Activated CD4-positive, alpha-beta T cell treated with anti-CD3 and anti-CD28 coated beads, Interleukin-2, amount 50 U/mL, for 24 hours (primary cell): ENCODE measurements at places on chromosomes 2 and 18.

GRCh38 chr18:111306-112014 is 46.9 kb upstream of the USP14 start:
- peak; percentile 44 for DNase-seq

DNA sequence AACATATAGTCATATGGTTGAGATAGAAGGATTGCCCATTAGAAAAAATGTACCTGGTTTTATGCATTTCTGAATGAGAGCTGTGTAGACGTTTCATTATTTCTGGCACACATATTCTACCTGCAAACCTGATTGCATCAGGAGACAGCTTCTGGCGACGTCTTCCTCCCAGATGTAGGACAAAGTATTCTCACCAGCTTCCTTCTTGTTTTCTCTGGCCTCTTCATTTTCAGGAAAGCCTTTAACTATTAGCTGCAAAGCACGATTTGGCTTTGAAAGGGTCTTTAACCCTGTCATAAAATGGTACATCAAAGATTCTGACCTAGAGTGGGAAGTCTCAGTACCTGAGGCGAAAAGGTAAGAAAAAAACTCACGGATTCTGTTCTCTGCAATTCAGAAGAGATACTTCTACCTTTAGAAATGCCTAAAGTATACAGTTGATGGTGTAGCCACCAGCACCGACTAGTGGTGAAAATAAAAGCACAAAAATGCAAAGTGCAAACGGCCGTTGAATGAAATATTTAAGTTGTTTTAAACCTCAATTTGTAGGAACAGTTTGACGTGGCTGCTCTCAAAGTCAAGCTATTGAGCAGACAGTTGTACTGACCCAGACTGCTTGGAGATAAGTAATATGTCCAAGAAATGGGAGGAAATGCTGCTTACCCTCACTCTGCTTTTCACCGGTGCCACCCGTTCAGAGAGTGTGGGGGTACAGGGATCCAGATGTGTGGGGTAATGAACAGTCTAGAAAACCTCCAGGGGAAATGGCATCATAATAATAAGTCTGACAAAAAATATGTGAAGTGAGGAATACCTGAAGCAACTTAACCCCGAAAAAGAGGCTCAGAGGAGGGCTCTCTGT is 20.2 kb downstream of the IL18RAP start:
- peak; percentile 51 for DNase-seq

DNA sequence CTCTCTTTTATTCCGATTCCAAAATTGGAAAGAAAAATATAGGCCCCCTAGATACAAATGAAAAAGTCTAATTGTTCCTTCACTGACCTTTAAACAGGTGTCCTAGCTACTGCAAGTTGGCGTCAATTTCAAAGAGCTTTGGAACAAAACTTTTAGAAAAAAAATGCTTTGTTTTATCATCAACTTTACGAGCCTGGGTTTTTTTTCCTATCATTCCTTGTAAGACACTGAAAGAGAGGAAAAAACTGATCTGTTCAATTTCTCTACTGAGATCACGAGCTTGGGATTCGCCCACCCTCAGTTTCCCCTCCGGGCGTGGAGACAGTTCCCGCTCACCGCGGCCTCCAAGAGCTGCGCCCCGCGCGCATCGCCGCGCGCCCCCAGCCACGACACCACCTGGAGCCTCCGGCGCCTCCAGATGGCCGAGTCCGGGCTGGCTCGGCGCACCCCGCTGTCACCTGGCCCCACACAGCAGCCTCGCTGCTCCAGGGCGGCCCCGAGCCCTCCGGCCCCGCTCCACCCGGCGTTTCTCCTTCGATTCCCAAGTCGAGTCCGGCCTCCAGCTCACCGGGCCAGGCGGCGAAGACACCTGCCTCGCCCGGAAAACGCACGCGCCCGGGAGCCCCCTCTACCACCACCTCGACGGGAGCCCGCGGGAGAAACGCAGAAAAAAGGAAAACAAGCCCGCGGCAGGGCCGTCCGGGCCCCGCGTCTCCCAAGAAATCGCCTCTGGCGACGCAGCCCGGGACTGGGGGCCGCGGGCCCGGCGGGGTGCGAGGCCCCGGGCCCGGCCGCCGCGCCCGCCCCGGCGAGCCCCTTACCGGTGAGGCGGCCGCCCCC is 656 bp downstream of the TBC1D8 start:
- no peak for DNase-seq

- DNase-seq: no peak
These were observed 61.1 kb upstream of the TNP1 start for GRCh38 chr2:216920937-216921456.
